ENCODE measurements at places on chromosomes 2 and 18.

DNA sequence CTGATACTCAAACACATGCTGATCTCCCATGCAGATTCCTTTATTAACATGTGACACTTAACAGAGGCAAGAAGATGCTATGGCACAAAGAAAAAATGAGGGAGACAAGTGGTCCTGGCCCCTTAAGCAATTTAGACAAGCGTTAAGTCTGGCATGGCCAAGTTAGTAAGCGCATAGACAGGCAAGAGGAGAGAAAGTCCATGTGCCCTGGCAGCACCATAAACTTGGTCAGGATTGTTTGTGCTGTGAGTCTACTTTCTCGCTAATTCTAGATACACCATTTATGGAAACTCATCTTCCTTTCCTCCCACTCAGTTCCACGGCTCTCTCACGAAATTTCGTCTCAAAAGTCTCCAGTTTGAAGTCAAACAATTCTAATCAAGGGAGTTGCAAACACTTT, 138.9 kb downstream of the RBMS1 start:
- DNase-seq: no peak

- no peak for DNase-seq
Measured at GRCh38 chr18:68676913-68677312, 38.0 kb downstream of the TMX3 start.

- DNase-seq: no peak
Measured at GRCh38 chr2:88950010-88950409, 258.5 kb downstream of the RPIA start.

GRCh38 chr18:46856973-46857372, 60.3 kb downstream of the PIAS2 start:
- no peak for DNase-seq

GRCh38 chr2:18855027-18855426, 265.7 kb upstream of the NT5C1B start:
- no peak for DNase-seq

GRCh38 chr2:143246815-143247744, 117.9 kb downstream of the ARHGAP15 start:
- no peak for DNase-seq

GRCh38 chr2:102486941-102487702, 14.1 kb downstream of the SLC9A4 start:
- DNase-seq: no peak

DNA sequence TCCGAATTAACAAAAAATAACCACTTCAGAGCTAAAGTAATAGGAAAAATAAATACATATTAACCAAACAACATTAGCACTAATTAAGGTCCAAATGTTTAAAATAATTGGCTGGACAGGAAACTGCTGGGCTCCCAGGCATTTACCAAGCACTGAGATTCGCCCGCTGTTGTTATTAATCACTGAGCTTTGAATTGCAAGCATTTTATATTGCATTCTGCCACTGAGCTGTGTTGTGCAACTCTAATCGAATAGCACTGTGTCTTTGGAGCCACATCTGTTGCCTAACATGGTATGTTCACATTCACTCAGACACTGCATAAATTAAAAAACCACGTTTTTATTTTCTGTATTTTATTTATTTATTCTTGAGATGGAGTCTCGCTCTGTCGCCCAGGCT, 88.9 kb downstream of the SOWAHC start:
- DNase-seq: no peak

- DNase-seq: no peak
Measured at GRCh38 chr2:201414099-201415023, 36.9 kb downstream of the TRAK2 start.

GRCh38 chr2:12579018-12579417, 137.7 kb upstream of the TRIB2 start:
- peak; percentile 12 for DNase-seq

- no peak for DNase-seq
Measured at GRCh38 chr18:255171-255570, 12.7 kb downstream of the THOC1 start.

GRCh38 chr2:108428286-108429009, 20.6 kb upstream of the GCC2 start:
- DNase-seq: no peak

DNA sequence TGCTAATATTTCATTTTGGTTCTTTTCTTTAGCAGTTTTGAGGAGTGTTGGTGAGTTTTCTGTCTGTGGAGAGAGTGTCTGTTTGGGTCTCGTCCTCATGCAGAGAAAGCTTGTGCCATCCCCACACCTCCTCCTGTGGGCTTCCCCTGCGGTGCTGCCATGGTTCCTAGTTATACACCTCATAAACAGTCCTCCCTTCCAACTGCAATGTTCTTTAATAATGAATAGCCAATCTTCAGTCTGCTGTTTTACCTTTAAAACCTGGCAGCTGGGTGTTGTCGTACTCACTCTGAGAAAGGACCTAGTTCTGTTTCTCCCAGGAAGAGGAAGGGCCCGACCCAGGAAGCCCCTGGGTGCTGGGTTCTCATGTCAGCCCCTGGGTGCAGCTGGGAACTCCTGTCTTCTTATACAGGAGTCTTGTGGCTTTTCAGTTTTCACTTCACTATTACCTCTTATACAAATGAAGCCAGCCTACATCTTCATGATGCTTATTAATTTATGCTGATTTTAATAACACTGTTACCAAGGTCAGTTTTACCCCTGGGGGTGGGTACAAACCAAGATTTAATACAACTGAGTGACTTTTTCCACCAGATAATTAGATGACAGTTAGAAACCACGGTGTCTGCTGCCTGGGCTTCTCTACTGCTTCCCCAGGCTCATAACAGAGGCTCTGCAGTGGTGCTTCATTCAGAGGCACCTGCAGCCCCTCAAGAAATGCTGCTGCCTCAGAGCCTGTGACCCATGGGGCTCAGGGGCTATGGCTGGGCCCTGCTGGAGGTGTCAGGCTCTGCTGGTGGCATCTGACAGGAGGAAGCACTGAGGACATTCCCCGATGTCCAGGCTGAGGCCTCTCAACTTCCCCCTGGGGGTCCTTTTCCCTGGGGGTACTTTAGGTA, 59.1 kb downstream of the COA5 start:
- DNase-seq: no peak
